ENCODE measurements at places on chromosomes 4 and X.

- DNase-seq, result no peak
These were observed 56.9 kb downstream of the KIT start for GRCh38 chr4:54714631-54715030.

DNA sequence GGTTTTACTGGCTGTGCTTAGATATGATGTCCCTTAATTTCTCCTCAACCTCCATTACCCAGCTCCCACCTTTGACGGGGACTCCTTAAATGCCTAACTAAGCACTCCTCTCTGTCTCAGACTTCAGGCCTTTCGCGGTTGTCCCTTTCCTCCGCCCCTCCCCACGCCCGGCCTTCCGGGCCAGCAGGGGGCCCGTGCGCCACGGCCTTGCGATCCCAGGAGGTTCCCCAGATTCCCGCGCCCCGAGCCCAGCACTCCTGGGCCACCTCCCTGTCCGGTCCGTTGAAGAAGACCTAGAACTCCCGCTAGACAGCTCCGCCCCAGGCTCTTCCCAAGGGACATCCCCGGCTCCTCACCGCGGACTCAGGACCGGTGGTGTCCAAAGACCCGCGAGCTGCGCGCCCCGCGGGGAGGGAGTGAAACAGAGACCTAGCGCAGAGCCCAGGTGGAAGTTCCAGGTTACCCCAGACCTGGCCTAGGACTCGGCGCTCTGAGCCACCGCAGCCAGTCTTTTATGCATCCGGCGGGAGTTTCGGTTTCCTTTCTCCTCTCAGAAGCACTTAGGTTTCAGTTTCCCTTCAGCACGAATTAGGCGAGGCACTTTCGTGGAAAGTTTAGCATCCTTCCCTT, at the start of gene DDX60:
TSS of gene DDX60 (minus strand) at position 487 of the 630 bp plus-strand sequence. CDS start 7,493 bp downstream, outside the sequence.
- DNase-seq, result peak; percentile 66

GRCh38 chr4:120963449-120963848, 40.9 kb upstream of the PRDM5 start:
- no peak for DNase-seq

- no peak for DNase-seq
These were observed 26.5 kb upstream of the CYBB start for GRCh38 chrX:37753384-37753783.

- no peak for DNase-seq
These were observed 23.3 kb downstream of the RGS12 start for GRCh38 chr4:3316146-3316545.

- peak; percentile 59 for DNase-seq
These were observed 106.1 kb downstream of the UCHL1 start for GRCh38 chr4:41362621-41363383.

GRCh38 chr4:128155231-128155855, 94.2 kb downstream of the LARP1B start:
- DNase-seq, result no peak

GRCh38 chrX:63755892-63756291, 29.1 kb downstream of the ARHGEF9 start:
- no peak for DNase-seq
